ENCODE measurements at places on chromosomes 16 and 17. TPM values are rescaled to one million over a fixed set of nuclear protein-coding genes. Genes with fewer than 3 reads are reported as not detected.

Gene ARHGAP27
- 16.0 TPM for total RNA-seq

Gene GP2
- total RNA-seq: 8.3 TPM

Gene VMP1
- total RNA-seq: 72.8 TPM

Gene PROCA1
- total RNA-seq: 31.7 TPM
